ENCODE measurements at places on chromosomes 12 and 14.

GRCh38 chr14:38357557-38357956, 101.7 kb upstream of the CLEC14A start:
- DNase-seq, result no peak

DNA sequence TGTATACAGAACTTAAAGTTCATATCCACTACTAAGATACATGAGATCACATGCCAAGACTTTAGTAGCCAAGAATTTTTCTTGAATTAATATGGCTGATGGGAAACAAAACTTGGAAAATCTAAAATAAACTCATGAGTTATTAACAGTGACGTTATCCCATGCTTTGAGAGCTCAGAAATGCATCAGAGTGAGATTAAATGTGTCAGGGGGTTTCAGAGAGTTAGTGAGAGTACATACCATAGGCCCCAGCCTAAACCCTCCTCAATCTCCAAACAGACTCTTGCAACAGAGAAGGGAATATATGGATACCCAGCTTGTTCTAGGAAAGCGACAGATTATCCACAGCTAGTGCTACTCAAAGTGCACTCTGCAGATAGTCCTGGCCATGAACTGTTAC, 19.3 kb downstream of the SLC35F4 start:
- no peak for DNase-seq

GRCh38 chr12:591167-592023, 71.8 kb downstream of the NINJ2 start:
- DNase-seq, result peak; percentile 68

- no peak for DNase-seq
Measured at GRCh38 chr12:47881826-47882427, 22.9 kb downstream of the VDR start.
